ENCODE measurements at places on chromosomes 2 and 18. TPM values are rescaled to one million over a fixed set of nuclear protein-coding genes. Genes with fewer than 3 reads are reported as not detected.

Gene SERPINB10
- 1.00 TPM for total RNA-seq

Gene CLASP1
- total RNA-seq = 36.2 TPM

Gene PIK3C3
- 55.1 TPM for total RNA-seq

Gene HMSD
- total RNA-seq = 0.25 TPM

Gene ODC1
- 204 TPM for total RNA-seq

Gene PLB1
- total RNA-seq = 3.1 TPM

Gene PXDN
- total RNA-seq = 102 TPM

Gene RESP18
- not detected for total RNA-seq

Gene CCDC141
- not detected for total RNA-seq

Gene EFR3B
- total RNA-seq = 0.87 TPM

Gene ATP5F1A
- total RNA-seq = 1,148 TPM

Gene EFHD1
- total RNA-seq = not detected

Gene OXER1
- total RNA-seq = not detected

Gene ALK
- total RNA-seq = under 0.01 TPM

Gene SPP2
- total RNA-seq = not detected

Gene SLC9A4
- total RNA-seq = not detected

Gene ALPI
- not detected for total RNA-seq

Gene EVA1A
- total RNA-seq = 35.9 TPM

Gene TCF7L1
- total RNA-seq = 2.3 TPM

Gene RAB27B
- total RNA-seq = 22.2 TPM

Gene CIB4
- not detected for total RNA-seq

Gene NETO1
- total RNA-seq = not detected

Gene VWC2L
- under 0.01 TPM for total RNA-seq

Gene TLX2
- total RNA-seq = not detected

Gene SLC23A3
- 2.5 TPM for total RNA-seq

Gene DCDC2C
- not detected for total RNA-seq

Gene SERPINB4
- not detected for total RNA-seq
